Hippocampal formation (tissue), 2 donors: ENCODE measurements at places on chromosomes 7 and 10.

- DNase-seq: no peak
Observed at GRCh38 chr7:116957874-116958273, 4.6 kb downstream of the ST7 start.

- no peak for DNase-seq
Observed at GRCh38 chr10:114195079-114195478, 15.9 kb downstream of the TDRD1 start.

DNA sequence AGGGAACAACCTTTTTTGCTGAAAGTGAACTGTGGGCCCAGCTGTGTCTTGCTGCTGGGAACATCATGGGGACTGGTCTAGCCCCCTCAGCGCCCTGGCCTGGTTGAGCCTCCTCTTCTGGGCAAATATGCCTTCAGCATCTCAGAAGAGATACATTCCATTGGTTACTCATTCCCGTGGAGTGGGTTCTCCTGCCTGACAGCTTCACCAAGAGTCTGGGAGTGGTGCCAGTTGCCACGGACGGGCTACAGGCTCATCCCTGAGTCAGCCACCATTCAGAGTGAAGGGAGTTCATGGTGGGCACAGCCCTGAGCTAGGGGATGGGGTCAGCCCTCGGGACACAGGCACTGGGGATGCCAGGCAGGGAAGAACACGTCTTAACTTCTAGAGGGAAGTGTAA is 81.9 kb downstream of the RAMP3 start:
- DNase-seq: no peak

- DNase-seq: no peak
Observed at GRCh38 chr10:74827045-74827441, 643 bp downstream of the KAT6B start.

DNA sequence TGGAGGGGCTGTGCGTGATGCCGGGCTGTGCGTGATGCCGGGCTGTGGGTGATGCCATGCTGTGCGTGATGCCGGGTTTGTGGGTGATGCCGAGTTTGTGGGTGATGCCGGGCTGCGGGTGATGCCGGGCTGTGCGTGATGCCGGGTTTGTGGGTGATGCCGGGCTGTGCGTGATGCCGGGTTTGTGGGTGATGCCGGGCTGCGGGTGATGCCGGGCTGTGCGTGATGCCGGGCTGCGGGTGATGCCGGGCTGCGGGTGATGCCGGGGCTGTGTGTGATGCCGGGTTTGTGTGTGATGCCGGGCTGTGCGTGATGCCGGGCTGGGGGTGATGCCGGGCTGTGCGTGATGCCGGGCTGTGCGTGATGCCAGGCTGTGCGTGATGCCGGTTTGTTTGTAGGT is 128.9 kb downstream of the FAM53B start:
- no peak for DNase-seq

DNA sequence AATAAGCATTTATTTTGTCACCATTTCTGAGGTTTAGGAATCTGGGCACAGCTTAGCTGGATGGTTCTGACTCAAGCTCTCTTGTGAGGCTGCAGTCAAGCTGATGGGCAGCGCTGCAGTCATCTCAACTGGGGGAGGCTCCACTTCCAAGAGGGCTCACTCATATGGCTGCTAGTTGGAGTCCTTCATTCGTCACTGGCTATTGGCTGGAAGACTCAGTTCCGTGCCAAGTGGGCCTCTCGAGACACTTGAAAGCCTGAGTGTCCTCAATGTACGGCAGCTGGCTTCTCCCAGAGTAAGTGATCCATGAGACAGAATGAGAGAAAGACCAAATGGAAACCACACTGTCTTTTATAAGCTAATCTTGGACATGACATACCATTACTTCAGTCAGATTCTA is 21.6 kb upstream of the COL13A1 start:
- DNase-seq: no peak

DNA sequence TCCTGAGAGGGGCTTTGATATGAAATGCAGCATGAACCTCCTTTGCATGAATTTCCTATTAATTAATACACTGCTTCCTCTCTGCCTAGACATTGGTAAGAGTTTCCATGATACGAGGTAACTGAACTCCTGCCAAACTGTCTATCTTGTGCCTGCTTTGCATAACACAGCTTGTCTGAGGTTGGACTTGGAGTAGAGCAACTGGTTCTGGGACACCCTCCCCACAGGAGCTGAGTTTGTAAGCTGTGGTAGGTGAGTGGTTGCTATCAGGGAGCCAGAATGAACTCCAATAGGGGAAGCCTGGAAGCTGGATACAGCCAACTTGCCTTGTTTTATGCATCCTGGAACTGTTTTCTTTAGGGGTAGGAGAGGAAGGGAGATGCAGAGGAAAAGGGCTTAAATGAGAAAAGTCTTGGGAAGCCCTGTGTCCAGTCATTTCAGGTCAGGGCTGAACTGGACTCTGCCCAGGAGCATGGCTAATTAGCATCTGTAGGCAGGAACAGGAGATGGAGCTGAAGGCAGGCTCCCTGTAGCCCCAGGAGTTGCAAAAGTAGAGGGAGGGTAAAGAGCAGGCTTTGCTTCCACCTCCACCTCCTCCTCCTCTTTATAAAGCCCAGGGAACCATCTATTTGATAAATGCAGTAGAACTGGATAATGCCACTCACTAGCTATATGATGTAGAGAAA is 73.2 kb upstream of the GPR158 start:
- no peak for DNase-seq

DNA sequence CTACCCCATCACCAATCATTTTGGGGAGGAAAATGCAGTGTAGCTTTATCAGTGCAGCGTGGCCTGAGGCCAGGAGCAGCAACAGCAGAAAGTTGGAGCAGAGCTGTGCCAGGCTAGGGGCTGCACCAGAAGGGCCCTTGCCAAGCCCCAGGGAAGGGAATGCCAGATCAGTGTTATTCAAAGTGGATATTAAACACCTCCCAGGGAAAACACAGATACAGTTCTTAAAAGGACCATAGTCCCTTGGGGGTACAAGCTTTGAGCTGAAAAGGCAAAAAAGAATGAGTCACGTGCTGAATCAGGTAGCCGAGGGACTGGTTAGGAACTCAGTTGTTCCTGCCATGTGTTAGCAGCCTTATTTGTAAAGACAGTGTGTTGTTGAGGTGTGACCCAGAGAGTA is 54.0 kb downstream of the GSDME start:
- DNase-seq: no peak

- no peak for DNase-seq
Observed at GRCh38 chr7:29898301-29898700, 91.3 kb downstream of the SCRN1 start.

GRCh38 chr10:24605141-24605540 is 118.5 kb downstream of the ARHGAP21 start:
- DNase-seq: no peak

DNA sequence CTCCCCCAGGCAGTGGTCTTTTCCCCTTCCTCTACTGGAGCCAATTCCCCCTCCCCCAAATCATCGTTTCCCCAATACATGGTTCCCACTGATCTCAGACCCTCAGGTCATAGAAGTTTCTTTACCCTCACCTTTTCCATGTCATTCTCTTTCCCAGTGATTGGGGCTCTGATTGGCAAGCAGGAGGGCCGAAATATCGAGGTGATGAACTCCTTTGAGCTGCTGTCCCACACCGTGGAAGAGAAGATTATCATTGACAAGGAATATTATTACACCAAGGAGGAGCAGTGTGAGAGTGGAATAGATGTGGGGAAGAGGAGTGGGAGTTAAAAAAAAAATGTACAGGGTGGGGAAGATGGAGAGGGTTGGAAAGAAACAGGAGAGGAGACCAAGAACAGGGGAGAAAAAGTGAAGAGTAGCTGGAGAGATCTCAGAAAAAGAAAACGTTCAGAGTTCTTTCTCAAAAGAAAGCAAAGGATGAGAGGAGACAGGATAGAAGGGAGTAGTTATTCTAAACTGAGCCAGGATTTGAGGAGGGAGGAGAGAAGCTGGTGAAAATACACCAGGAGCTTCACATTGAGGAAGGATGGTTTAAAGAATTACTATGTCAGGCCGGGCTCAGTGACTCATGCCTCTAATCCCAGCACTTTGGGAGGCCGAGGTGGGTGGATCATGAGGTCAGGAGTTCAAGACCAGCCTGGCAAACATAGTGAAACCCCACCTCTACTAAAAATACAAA is 858 bp downstream of the COPS6 start:
- DNase-seq: no peak

DNA sequence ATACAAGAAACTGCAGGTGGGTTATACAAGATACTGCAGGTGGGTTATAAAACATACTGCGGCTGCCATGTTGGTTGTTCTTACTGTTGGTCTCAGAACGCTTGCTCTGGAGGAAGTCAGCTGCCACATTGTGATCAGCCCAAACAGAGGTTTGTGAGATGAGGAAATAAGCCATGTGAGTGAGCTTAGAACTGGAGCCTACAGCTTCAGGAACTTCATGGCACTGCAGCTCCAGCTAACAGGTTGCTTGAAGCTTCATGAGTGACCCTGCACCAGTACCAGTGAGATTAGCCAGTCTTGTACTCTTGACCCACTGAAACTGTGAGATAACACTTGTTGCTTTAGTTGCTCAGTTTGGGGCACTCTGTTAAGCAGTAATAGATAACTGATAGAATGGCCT is 74.5 kb upstream of the PRKCQ start:
- DNase-seq: no peak
